Activated CD4-positive, alpha-beta T cell treated with anti-CD3 and anti-CD28 coated beads, Interleukin-2, amount 50 U/mL, for 24 hours (primary cell): ENCODE measurements at places on chromosomes 3 and 15.

GRCh38 chr3:118480101-118480860 lies 554.4 kb downstream of the IGSF11 start:
- no peak for DNase-seq

- no peak for DNase-seq
Measured at GRCh38 chr3:113594066-113594465, 61.7 kb downstream of the SIDT1 start.

DNA sequence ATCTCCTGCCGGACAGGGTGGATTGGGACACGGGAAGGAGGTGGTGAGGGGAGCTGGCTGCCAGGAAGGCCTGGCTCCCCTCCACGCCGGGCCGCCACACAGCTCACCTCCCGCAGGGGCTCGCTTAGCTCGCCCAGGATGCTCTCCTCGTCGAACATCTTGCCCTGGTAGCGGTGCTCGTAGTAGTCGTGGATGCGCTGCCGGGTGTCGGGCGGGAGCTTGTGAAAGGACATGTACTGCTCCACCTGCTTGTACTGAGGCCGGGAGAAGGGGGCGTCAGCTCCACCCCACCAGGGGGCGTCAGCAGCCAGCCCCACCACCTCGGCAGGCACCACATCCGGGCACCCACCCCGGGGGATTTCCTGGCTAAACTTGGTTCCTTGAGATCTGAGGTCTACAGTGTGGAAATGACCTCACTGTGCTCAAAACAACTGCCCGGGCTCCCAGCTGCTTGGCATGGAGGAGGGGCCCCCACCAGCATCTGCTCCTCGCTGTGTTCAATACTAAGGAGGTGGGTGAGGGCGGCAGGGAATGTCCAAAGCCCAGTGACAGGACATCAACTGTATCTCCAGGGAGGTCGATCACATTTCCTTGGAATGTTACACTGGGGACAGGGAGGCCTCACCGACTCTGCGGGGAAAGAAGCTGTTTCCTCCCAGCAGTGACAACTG lies 43.4 kb downstream of the HCN4 start:
- no peak for DNase-seq

- no peak for DNase-seq
Measured at GRCh38 chr3:63015614-63016309, 140.5 kb upstream of the CADPS start.

DNA sequence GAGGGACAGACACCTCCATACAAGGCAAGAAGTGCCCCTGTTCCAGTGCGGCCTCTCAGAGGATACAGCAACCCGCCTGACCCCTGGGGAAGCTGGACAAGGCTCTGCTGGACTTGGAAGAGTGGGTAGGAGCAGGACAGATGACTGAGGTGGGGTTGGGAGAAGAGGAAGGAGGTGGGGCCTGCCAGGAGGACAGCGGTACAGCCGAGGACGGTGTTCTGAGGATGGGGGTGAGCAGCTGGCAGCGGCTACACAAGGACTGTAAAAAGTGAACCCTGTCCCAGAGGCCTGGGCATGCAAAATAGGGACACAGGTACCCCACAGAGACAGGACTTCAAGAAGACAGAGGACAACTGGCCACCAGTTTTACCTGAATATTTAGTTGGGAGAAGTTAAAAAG lies 23.5 kb upstream of the ELP6 start:
- no peak for DNase-seq

DNA sequence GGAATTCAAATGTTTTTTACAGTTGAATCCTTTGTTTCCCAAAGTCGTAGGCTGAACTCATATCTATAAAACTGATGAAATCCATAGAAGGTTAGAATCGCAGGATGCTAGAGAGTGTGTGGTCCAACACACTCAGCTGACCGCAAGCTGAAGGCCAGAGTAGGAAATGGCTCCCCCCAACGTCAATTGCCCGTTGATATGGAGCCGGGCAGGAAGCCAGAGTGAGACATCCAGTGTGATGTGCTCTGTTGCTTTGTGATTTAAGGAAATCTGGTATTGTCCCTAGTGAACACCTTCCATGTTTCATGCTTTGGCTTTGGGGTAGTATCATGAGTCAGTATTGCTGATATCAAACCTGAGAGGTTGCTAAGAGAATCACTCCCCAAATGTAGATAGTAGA lies 5.8 kb upstream of the MEX3B start:
- DNase-seq: no peak

DNA sequence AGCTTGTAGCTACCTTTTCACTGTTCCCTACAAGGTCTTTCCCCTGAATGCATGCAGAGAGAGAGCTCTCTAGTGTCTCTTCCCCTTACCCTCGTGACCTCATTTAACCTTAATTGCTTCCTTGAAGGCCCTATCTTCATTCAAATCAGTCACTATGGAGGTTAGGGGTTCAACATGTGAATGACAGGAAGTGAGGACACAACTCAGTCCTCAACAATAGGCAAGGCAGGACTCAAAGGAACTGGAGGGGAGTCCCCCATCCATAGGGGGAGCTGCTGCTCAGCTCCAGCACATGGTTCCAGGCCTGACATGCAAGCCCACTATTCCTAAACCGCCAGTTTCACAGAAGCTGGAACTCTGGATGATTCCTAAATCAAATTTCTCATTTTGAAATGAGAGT lies 33.8 kb upstream of the GYG1 start:
- no peak for DNase-seq

DNA sequence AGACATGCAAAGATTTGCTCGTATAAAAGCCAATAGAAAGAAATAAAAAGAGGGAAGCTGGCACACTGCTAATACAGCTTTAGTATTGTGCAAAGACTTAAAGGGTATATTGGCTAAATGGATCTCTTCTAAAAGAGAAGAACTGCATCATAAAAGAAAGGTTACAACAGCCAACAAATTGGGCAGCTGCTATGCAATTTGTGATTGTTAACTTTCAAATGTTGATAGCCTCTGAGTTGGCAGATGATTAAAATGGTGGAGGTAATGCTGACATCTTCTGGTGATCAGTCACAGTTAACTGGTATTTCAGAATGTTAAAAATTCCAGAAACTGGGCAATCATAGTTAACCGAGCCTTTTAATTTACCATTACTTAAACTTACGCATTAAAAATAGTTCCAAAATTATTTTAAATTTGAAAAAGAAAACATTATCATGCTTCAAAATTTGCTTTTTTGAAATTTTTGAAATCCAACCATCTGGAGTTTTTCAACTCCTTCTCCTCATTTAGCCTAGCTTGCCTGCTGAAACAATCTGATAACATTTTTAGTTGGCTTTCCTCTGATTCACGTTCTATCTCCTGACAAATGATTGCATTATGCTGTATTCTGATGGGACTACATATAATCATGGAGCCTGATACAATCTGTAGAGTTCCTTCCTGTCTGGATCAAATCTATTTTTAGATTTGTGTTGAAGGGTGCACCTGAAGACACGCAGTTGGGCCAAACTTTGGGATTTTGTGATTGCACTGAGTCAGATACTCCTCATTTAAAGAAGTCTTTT lies 144.0 kb upstream of the PDZRN3 start:
- DNase-seq: no peak

DNA sequence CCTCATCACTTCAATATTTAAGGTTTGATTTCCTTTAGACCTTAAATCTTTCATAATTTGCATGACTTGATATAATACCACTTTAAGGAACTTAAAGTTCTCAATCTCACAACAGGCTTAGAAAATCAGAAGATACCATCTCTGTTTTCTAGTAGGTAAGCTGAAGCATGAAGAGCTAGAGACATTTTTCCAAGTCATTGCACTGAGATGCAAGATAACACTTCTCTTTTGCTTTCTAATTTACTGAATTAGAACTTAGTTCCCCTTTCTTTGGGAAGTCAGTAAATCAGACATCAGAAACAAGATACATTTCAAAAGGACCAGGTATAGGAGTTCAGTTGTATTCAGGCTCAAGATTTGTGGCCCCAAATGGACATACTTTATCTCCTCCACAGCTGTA lies 79.7 kb downstream of the DZIP3 start:
- DNase-seq: no peak

DNA sequence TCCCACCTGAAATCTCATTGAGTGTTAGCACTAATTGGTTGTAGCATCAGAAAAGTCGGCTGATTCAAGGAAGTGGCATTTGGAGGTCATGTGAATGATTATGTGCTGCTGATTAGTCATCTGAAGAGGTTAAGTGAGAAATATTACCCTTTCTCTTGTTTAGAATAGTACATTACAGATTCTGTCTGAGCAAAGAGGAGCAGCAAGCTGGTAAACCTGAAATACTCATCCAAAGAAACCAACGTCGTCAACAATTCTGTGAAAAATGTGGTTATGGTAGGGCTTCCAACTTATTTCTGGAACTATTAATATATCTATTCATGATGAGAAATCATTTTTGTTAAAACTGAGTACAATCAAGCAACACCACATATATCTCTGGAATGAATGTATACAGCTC lies 1024.9 kb downstream of the TUSC7 start:
- no peak for DNase-seq

DNA sequence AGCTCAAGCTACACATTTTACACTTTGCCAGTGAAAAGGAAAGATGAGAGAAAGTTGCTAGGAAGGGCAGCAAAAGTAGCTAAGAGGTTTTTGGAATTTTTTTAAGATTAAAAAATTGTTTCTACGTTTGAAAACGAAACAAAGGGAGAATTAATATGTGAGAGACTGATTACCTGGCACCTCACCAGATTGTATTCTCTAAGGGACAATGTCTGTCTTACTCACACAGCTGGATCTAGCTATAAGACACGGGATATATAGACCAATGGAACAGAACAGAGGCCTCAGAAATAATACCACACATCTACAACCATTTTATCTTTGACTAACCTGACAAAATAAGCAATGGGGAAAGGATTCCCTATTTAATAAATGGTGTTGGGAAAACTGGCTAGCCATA lies 9.5 kb upstream of the KBTBD12 start:
- DNase-seq: no peak

- DNase-seq: no peak
Measured at GRCh38 chr3:57821765-57822164, 65.7 kb downstream of the SLMAP start.

GRCh38 chr3:66475386-66476020 lies 25.3 kb downstream of the LRIG1 start:
- no peak for DNase-seq

DNA sequence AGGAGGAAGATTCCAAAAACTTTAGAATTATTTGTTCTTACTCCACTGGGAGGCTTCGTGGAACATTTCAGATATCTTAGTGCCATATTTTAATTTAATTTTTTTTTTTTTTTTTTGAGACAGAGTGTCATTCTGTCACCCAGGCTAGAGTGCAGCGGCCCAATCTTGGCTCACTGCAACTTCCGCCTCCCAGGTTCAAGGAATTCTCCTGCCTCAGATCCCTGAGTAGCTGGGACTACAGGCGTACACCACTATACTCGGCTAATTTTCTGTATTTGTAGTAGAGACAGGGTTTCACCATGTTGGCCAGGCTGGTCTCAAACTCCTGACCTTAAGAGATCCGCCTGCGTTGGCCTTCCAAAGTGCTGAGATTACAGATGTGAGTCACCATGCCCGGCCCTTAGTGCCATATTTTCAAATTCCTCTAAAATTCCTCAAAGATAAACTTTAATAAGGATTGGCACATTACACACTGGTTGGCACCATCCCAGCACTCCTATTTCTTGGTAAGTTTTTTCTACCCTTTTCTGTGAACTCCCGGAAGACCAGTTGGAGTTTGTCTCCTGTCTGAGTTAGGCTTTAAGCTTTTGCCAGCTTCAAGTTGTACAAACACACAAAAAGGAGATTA lies 693.7 kb downstream of the MCTP2 start:
- DNase-seq: no peak

DNA sequence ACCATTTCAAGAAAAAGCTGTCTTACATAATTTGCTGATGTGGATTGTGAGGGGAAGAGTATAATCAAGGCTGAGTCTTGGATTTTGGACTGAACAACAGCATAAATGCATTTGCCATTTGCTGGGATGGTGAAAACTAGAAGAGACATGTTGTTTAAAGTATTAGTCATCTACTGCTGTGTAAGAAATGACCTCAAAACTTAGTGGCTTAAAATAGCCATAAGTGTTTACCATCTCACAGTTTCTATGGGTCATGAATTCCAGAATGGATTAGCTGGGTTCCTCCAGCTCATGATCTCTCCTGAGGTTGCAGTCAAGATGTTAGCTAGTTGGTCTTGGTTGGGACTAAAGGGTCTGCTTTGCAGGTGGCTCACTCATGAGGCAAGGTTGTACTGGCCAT lies 66.2 kb downstream of the SCN11A start:
- no peak for DNase-seq

DNA sequence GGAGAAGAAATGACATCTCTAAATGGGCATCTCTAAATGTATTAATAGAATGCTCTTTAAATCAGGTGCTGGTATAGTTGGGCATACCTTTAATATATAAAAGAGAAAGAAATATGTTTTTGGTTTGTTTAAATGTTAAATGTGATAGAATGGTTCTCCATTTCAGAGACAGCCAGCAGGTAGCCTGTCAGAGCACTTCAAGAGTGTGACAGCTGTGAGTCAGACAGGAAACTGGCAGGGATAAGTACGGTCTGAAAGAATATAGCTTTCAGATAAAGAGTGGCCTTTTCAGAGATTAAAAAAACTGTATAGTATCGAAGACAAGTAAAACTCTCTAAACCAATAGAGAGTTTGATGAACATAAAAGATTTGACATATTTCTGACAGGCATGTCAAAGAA lies 654.1 kb downstream of the IGSF11 start:
- DNase-seq: no peak

- DNase-seq: no peak
Measured at GRCh38 chr15:34079904-34080303, 21.8 kb downstream of the EMC7 start.

GRCh38 chr3:177441813-177442646 lies 244.7 kb upstream of the TBL1XR1 start:
- DNase-seq: no peak

GRCh38 chr15:57883701-57884100 lies 177.2 kb downstream of the POLR2M start:
- no peak for DNase-seq

DNA sequence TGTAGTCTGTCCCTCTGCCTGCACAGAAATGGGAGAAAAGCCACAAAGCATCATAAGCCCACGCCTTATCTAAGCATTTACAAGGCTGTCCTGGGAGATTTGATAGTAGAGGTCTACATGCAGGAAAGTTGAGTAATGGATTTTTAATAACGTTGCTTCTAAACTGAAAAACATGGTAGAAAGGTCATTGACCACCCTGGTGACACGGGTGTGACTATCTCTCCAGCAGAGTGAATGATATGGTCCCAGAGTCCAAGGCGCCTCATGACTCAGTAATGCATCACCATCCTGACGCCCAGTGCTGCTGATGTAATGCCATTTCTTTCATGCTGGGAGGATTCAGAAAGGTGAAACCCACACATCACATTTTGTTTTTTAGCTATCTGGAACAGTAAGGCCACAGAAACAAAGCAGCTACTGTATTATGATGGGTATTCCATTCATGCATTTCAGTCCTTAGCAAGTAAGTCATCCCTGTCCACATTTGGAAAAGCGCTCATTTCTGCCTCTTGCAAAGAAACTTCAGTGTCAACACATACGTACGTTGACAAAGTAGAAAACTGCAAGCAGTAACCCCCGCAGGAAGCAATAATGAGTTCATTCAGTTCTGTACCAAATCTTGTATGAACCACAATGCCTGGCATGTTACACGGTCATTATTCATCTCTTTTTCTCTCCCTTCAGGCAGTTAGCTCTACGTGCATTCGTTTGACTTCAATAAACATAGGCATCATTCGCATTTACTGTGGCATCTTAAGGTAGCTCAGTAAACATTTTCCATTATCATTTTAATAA lies 483.5 kb downstream of the GABRG3 start:
- no peak for DNase-seq
